ENCODE measurements at places on chromosomes 12 and 14.

GRCh38 chr14:102320033-102320660 is 601 bp downstream of the ZNF839 start:
- peak; percentile 73 for DNase-seq

DNA sequence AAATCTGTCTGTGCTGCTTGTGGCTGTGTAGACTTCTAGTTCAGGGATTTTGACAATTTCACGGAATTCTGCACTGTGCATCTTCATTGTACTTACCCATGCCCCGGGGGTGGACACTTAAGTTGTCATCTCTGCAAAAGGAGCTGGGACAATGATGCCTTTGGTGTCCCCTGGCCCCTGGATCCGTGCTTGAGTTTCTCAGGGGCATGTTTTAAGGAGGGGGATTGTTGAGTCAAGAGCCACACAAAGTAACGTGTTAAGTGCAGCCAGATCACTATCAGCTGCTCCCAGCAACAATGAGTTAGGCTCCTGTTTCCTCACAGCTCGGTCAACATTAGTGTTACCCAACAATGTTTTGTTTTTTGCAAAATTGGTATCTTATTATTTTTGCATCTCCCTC is 305.0 kb upstream of the DIO3 start:
- DNase-seq: no peak

DNA sequence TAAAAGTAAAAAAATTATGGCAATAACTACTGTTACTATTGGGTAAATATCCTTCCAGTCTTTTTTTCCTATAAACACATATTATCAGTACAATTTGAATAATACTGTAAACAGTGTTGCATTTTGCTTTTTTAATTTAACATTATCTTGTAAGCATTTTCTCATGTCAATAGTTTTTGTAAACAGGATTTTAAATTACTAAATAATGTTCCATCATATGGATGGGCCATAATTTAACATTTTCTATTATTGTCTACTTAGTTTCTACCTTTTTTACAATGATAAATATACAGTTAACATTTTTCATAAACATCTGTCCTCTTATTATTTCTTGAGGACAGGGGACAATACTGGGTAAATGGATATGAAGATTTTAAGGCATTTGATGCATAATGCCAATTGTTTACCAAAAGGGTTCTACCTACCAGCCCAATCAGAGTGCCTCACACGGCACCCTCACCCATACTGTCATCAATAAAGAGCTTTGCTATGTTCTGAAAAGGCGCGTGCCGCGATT is 759 bp upstream of the ACVR1B start:
- no peak for DNase-seq

DNA sequence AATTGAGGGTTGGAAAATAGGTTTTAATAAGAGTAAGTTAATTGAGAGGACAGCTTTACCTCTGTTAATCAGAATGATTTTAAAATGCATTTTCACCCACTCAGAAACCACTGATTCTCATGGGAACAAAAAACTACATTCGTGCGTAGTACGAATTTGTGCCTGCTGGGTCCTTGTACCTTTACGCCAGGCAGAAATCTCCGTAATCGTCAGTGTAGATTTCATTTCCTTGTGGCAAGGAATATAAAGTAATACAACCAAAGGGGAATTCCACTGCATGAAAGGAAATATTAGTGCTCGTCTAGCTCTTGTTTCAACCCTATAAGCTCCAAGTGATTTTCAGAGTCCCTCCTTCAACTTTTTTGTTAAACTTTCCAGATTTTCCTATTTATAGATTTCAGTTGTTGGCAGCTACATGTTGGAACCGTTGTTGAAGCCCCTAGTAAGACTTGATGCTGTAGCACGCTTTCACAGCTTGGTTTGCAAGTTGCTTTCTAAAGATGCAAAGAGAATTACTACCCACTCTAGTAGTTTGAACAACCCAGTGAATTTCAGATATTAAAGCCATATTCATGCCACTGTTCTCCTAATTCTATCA is 90.6 kb downstream of the ETV6 start:
- no peak for DNase-seq

DNA sequence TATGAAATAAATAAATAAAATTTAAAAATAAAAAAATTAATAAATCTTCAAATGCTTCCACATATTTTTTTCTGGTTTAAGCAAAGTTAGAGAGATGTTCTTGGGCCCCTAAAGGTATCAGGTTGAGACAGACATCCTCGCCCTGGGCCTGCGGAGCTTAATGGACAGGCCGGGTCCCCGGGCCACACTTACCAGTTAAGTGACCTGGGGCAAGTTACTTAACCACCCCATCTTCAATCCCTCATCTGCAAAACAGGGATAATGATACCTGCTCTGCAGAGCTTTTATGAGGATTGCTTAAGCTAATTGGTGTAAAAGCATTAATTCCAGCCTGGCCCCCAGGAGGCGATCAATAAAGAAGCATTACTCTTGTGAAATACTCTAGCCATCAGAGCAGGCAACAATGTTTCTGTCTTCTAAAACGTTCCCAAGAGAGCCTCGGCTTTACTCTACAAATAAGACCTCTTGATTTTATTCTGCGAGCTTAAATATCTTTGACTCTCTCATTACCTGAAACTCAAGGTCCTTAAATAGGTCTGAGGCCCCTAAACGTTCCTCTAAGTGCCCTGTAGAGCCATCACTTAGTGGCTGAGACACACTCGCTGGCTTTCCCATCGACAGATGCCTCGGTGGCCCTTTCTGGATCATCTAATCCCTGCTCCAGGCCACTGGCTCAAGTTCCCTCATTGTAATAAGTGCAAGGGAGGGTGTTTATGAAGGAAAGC is 81.1 kb upstream of the DIO3 start:
- DNase-seq: no peak

GRCh38 chr12:42669553-42669952 is 80.0 kb upstream of the PRICKLE1 start:
- no peak for DNase-seq

DNA sequence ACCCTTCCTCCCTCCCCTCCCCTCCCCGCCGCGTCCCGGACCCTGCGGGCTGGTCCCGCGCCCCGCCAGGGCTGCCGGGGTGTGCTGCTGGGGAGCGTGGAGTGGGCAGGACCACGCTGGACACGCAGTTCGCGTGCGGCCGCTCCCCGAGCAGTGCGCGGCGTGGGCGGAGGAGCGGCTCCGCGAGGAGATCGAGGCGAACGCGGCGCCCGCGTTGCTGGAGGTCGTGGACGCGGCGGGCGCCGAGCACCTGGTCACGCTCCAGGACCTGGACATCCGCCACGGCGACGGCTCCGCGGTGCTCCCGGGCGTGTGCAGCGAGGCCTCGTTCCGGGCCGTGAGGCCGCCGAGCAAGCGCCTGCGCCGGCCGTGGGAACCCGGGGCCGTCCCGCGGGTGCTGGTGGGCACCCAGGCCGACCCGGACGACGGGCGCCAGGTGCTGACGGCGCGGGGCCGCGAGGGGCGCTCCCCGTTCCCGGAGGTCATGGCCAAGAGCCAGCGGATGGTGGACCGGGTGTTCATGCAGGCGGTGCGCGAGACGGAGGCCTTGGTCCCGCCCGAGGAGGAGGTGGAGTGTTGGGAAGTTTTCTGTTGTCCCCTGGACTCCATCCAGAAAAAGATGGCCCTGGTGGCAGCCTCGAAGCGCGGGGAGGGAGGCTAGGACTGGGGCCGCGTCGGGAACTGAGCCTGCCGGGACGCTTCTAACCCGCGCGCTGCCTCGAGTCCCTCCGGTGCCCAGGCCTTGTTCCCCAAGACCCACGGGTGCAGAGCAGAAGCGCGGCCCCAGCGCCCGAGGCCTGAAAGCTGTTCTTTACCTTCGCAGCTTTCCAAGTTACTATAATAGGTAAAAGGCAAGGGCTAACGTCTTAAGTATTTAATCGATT is 54.7 kb upstream of the EIF5 start:
- no peak for DNase-seq

DNA sequence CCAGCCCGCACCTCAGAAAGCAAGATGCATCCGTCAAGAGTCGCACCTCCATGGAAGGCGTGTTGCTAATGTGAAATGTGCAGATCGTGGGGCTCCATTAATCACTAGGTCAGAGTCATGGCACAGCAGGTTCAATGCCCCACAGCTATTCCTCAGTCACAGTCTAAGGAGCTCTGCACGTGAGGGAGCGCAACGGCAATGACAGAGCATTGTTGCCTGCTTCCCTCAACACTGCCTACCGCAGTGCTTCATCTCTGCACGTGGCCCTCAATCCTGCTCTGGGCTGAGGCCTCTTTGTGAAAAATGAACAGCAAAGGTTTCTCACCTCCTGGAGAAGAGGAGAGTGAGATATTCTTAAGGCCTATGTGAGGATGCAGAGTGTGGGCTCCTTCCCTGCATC is 995.2 kb upstream of the TMEM132C start:
- no peak for DNase-seq

DNA sequence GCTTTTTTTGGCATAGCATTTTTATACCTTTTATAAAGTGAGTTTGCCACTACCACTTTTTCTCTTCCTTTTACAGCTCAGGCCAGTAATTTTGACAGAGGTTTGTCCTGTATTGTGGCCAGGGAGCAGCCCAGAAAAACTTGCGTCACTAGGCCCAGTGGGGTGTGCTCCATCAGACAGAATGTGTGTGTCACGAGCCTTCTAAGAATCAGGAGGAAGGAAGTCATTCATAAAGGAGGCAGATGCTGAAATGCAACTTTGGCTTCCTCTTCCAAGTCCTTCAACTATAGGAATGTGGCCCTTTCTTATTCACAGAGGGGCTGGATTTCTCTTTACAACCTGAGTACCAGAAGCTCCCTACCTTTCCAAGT is 10.1 kb upstream of the RAB35 start:
- DNase-seq: no peak

- no peak for DNase-seq
These were observed 187.3 kb upstream of the RMST start for GRCh38 chr12:97275256-97275655.

DNA sequence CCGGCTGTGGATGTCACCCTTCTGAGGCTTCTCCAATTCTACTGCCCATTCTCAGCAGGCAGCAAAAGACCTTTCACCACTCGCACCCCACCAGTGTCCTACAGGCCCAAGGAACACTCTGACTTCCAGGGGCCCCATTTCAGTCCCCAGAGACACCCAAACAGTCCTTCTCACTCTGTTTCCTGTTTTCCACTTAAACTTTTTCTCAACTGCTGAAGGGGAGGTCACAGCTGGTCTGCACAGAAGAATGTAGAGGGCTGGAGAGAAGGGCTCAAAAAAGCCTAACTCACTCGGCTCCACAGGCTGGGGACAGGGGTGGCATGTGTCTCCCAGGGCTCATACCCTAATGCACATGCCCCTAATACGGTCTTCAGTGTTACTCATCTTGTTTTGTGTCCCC is 4.2 kb upstream of the DTX1 start:
- no peak for DNase-seq

- DNase-seq: no peak
These were observed 127.8 kb downstream of the DAAM1 start for GRCh38 chr14:59316151-59316830.

- DNase-seq: peak; percentile 25
These were observed 51.1 kb downstream of the HSPB8 start for GRCh38 chr12:119229837-119230236.

DNA sequence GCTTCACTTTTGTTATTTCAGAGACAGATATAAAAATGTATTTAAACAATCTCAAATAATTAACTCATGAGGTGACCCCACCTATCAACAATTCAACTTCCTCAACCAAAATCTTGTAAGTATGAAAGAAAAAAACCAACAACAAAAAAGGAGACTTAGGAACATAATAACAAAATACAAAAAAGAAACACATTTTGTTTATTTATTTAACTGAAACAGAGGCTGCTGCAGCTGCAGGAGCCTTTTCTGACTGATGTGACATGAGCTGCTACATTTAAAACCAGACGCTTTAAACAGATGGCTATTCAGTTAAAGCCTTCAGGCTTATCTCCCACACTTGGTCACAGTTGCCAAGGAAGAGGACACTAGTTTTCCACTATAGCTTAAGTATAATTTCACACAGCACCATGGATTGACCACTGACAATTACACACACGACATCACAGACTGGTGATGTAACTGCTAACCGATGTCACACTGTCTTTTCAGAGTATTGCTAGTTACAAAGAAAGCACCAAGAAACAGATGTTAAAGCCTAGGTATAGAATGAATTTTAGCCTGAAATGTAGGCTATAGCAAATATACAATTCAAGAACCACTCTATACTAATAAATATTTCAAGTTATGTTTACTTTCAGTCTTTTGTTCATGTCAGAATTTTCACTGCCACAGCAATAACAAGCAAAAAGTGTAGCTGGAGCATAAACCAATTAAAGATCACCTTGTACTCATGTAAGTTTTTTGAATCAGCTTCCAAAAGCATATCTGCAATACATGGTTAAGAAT is 113.0 kb downstream of the MED13L start:
- no peak for DNase-seq

DNA sequence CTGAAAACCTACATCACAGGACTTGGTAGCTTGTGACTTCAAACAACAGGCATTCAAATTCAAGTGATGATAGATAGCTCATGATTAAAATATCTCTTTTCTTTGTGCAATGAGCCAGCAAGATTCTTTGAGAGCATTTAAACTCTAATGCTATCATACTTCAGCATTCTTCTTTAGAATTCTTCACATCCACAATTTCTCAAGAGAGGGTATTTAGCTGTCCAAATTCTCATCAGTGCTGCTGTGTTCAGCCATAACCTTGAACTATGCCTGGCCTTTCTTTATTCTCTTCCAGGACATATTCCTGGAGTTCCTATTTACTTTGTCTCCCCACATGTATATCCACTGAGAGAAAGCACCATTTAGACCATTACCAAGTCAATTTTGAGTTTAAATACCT is 321.1 kb downstream of the EGLN3 start:
- no peak for DNase-seq

DNA sequence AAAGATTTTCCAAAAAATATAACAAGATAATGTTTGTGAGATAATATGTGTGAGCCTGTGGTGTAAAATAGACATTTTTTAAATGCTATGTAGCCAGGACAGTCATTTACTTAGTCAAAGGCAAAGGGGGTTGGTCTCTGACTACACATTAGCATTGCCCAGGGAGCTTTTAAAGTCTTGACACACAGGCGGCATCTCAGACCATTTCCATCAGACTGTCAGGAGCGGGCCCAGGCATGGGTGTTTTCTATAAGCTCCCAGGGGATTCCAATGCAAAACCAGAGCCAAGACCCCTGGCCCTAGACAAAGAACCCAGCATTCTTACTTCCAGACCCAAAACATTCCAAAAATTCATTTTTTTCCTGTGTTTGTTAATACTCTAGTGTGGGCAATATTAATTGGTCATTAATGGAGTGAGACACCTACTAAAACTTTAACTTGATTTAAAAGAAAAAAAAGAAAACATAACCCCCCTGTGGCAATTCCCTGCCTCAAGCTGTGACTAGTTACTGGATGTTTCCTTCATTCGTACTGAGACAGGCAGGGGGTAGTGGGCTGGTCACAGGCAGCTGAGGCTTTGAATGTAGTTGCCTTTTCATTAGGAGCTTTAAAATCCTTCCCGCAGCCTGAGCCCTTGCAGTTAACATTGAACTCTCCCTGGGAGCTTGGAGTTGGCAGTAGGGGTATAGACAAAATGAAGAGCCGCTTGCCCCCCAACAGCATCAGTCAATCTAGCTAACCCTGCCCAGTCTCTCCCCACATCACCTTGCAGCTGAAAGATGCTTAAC is 103.7 kb downstream of the CMKLR1 start:
- DNase-seq: no peak

Measured in ELR (cell line).